Natural killer cell treated with Interleukin-12 subunit alpha and Interleukin-12 subunit beta and Interleukin-15 and Interleukin-18, amount 100 ng/mL, for 72 hours (primary cell): ENCODE measurements at places on chromosomes 16 and 17. TPM values are rescaled to one million over a fixed set of nuclear protein-coding genes. Genes with fewer than 3 reads are reported as not detected.

RNF222 gene
- not detected for total RNA-seq

CD300A gene
- total RNA-seq = 17.6 TPM

CCL8 gene
- total RNA-seq = not detected

DNA sequence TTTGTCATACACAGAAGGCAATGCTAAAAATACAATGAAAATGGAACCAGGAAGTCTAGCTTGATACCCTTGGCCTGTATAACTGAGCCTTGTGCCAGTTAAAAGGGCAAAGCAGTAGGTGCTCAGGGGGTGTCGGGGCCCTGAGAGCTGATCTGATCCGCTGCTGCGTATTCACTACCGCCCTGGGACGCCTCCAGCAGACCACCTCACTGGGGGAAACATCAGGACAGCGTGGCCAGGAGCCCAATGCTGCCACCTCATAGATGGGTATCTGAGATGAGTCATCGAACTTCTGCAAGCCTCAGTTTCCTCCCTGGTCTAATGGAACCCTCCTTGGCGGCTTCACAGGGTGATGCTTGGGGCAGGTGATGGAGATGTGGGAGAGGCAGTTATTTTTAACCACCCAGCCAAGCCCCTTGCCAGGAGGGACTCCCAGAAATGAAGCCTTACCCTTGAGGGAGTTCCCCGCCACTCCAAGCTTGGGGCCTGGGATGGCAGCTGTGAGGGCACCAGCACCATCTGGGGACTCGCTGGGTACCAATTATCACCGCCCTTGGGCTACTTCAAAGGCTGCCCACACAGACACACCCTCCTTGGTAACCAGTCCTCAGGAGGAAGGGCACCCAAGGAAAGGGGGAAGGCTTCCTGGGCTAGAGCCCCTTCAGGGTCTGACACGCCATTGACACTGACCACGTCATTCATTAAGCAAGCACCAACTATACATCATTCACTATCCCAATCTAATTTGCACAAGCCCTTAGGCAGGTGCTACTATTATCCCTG is 7.8 kb downstream of the DEXI start:
- DNase-seq = no peak
- H3K36me3 ChIP-seq = peaks cover 8% of the 10 kb centered on the region
- no peaks in the 10 kb centered on the region for H3K27me3 ChIP-seq
- H3K4me1 ChIP-seq = peaks cover 59% of the 10 kb centered on the region
- no peak overlapping the region for H3K4me3 ChIP-seq

- peaks cover 53% of the 10 kb centered on the region for H3K4me1 ChIP-seq
- no peaks in the 10 kb centered on the region for H3K36me3 ChIP-seq
- no peaks in the 10 kb centered on the region for H3K27me3 ChIP-seq
- H3K27ac ChIP-seq = peak overlapping the region; percentile 76
- peak; percentile 89 for DNase-seq
Observed at GRCh38 chr16:57810197-57811031, 8.1 kb upstream of the KIFC3 start.

DNA sequence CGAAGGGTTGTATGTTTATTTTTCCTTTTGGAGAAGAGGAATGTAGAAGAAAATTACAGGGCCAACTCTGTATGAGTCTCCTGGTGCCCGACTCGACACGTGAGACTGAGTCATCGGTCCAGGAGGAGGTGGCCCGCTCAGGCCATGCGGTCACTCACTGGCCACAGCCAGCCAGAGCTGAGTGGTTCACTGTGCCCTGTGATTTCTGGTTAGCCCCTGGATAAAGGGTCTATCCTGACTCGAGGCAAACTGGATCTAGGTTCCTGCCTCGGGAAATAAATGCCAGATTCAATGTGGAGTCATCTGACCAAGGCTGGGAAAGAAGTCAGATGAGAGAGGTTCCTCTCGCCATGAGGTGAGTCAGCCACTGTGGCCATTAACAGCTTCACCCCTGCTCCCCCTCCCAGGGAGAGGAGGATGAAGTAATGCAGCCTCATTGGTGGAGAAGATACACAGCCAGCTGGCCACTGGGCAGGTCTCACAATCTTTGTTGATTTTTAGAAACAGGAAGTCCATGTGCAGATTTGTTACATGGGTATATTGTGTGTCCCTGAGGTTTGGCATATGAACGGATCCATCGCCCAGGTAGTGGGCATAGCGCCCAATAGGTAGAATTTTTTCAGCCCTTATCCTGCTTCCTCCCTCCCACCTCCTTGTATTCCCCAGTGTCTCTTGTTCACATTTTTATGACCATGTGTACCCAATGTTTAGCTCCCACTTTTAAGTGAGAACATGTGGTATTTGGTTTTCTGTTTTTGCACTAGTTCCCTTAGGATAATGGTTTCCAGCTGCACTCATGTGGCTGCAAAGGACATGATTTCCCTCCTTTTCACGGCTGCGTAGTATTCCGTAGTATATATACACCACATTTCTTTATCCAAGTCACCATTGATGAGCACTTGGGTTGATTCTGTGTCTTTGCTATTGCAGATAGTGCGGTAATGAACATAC is 21.7 kb upstream of the USP36 start:
- H3K27ac ChIP-seq = no peak overlapping the region
- no peak overlapping the region for H3K4me3 ChIP-seq
- no peaks in the 10 kb centered on the region for H3K36me3 ChIP-seq
- no peaks in the 10 kb centered on the region for H3K4me1 ChIP-seq
- DNase-seq = no peak
